ENCODE measurements at places on chromosomes 2 and 18.

- no peak for DNase-seq
Observed at GRCh38 chr2:9779596-9780264, 63.5 kb upstream of the TAF1B start.

DNA sequence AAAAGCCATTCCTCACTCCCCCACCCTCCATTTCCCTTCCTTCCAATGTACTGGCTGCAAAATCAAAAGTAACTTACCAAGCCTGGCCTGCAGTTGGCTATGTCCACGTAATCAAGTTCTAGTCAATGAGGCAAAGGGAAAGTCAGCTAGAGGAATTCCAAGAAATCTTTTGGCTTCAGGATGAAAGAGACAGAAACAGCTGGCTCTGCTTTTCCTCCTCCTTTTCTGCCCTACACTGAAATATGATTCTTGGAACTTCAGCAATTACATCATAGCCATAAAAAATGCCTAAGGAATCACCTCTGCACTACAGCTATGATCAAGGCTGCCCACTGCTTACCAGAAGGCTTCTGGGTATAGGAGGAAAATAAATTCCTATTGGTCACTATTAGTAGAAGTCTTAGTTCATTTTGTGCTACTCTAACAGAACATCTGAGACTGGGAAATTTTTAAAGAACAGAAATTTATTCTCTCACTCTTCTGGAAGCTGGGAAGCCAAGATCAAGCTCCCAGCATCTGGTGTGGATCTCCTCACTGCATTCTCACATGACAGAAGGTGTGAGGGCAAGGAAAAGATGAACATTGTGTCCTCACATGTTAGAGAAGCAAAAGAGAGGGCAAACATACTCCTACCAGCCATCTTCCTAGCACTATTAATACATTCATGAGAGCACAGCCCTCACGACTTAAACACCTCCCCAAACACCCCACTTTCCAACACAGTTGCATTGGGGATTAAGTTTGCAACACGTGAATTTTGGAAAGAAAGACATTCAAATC is 219.9 kb downstream of the TMX3 start:
- DNase-seq: no peak

- DNase-seq: no peak
Observed at GRCh38 chr18:35389095-35389618, 12.0 kb upstream of the ZNF396 start.

- no peak for DNase-seq
Observed at GRCh38 chr2:207110715-207111114, 55.0 kb downstream of the KLF7 start.

DNA sequence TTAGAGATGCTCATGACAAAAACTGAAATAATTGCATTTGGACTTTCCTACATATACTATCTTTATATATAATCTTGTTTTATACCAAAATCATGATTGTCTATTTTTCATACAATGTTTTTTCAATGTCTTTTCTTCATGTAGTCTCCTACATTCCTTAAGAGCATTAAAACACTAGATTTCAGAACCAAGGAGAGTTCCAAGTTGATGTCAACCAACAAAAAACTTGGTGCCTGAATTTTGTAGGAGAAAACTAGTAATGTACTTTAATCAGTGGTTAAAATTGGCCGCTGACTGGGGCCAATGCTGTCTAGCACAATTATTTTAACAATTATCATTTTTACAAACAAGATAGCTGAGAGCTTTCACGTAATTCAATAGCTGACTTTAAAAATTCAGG is 678.8 kb downstream of the DCC start:
- no peak for DNase-seq

- no peak for DNase-seq
Observed at GRCh38 chr2:159758686-159759085, 39.3 kb downstream of the CD302 start.

- no peak for DNase-seq
Observed at GRCh38 chr2:24731923-24732322, 61.3 kb downstream of the PTRHD1 start.

DNA sequence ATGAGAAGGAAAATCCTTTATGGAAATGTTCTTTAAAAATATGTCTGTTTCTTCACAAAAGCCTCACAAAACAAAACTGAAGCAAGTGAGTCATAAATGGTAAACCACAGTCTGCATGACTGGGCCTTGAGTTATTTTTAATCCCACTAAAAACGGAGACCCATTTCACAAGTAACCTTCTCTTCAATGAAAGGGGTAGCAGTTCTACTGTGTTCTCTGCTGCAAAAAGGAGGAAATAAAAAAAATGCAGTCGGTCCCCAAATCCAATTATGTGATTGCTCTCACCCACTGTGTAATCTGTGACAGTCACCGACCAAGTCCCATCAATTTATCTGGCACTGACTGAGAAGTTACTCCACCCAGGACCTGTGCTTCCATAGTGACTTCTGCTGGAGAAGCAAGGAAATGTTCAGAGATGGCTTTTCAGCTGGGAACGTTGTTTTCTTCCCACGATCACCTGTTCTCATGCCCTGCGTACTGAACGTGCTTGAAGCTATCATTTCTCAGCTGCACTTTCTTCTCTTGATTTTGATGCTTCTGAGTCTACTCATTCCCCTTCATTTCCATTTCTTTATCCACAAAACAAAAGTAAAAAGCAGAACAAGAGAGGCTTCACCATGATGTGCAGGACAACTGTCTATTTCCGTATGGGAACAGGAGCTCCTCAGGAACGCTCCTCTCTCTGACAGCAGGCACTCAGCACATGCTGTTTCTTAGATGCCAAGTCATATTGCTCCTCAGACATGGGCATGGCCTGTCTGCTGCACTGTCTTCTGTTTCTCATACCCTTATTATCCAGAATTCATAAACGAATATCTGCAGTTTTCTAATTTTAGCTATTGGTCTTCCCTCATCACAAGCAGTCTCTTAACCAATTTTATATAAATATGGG is 80.0 kb upstream of the TMEM200C start:
- no peak for DNase-seq

- no peak for DNase-seq
Observed at GRCh38 chr2:189060096-189060642, 86.0 kb downstream of the COL3A1 start.

DNA sequence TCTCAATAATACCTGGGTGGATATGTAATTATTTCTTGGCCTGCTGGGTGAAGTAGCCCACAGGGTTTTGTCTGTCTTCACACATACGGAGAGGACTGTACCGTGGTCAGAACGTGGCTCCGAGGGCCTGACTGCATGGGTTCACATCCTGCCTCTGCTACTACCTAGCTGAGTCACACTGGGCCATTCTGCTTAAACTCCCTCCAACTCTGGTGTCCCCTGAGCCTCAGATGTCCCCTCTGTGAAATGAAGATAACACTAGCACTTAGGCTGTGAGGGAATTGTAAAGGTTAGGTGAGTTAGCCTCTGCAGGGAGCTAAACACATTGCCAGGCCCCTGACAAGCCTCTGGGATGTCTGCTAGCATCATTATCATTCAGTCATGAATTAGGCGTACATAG is 120.1 kb upstream of the NABP1 start:
- DNase-seq: no peak

GRCh38 chr2:217905896-217906295 is 96.9 kb downstream of the TNS1 start:
- DNase-seq: no peak

- DNase-seq: no peak
Observed at GRCh38 chr18:31098878-31099277, 3.3 kb downstream of the DSC2 start.

DNA sequence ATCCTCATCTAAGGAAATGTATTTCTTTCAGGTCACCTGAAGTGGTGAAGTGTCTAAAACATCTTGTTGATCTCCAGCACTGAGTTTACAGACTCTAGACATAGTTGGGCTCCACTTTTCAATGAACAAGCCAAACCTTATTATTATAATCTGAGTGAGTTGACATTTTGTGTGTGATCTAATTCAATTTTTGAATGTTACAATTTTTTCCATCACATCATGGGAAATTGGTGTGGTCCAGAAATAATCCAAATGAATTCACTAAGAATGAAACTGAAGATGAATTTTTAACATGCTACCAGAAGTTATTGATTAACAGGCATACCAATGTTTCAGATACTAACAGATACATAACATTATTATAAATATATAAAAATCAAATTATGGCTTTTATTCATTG is 75.6 kb upstream of the EFEMP1 start:
- no peak for DNase-seq

- DNase-seq: no peak
Observed at GRCh38 chr2:159759577-159759976, 38.4 kb downstream of the CD302 start.

DNA sequence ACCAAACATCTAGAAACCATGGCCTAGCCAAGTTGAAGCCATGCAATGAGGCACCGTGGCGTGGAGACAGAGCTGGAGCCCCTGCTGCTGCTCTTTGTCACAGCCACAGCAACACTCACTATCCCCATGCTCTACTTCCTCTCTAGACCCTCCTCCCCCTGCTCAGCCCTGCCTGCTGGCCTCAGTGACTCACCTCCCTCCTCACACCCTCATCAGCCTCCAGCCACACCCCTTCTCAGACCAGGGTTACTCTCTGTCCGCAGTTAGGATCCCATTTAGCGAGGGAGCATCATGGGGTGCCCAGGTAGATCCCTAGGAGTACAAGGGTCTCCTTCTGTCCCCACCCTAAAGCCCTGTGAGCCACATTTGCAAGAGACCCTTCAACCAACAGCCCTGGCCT is 25.4 kb upstream of the SOX11 start:
- no peak for DNase-seq

GRCh38 chr18:50250935-50251334 is 15.4 kb downstream of the CFAP53 start:
- DNase-seq: no peak

- DNase-seq: no peak
Observed at GRCh38 chr2:32862269-32863055, 84.3 kb upstream of the LTBP1 start.

DNA sequence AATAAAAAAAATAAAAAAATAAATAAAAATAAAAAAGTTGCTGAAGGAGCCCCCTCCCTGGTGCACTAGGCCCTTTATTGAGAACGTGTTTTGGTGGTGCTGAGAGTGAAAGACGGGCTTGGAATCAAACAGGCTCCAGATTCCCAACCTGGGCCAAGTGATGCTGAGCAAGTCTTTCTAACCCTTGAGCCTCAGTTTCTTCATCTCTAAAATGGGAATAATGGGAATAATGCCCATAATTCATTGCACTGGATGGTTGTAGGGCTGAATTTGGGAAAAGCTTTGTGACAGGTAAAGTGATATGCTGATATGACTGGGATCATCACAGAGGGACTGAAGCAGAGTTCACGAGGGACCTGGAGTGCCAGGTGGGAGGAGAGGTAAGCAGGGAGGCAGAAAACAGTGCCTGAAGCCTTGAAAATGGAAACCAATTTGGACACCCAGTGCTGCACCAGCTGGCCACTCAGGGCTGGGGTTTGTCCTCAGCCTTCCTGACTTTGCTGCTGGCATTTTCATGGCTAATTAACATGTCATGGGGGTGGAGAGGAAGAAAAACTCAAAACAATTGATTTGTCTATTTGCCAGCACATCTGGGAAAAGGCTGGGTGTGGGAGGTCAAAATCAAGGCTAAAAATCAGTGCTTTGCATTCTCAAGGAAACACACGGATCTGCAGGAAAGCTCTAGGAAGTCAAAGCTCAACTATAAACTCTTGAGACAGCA is 241.3 kb downstream of the LOXHD1 start:
- no peak for DNase-seq

DNA sequence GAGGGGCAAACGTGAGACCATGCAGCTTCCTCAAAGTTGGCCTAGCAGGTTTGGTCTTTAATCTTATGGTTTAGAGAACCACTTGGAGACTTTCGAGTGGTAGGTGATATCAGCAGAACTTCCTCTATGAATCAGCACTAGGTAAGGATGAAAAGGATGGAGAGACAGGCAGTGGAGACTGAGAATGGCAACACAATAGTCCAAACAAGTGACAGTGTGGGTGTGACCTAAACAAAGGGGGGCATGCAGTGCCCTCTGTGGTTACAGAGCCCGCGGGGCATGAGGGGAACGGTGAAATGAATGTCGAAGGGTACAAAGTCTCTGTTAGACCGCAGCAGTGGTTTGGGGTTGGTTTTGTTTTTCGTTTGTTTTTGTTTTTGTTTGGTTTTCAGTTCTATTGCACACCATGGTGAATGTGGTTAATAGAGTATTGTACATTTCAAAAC is 143.9 kb downstream of the L3MBTL4 start:
- DNase-seq: no peak

- DNase-seq: no peak
Observed at GRCh38 chr2:232022718-232023117, 61.2 kb downstream of the DIS3L2 start.

GRCh38 chr18:7038330-7038851 is 79.2 kb downstream of the LAMA1 start:
- DNase-seq: peak; percentile 73

DNA sequence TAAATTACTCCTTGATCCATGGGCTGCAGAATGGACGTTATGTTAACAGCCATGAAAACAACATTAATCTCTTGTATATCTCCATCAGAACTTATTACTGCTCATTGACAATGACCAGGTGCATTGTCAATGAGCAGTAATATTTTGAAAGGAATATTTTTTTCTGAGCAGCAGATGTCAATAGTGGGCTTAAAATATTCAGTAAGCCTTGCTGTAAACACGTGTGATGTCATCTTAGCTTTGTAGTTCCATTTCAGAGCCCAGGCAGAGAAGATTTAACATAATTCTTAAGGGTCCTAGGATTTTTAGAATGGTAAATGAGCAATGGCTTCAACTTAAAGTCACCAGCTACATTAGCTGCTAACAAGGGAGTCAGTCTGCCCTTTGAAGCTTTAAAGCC is 26.6 kb downstream of the CFAP210 start:
- DNase-seq: no peak

GRCh38 chr2:27545348-27546141 is 37.3 kb upstream of the ZNF512 start:
- DNase-seq: no peak

- DNase-seq: no peak
Observed at GRCh38 chr2:25079050-25079635, 37.3 kb downstream of the EFR3B start.

GRCh38 chr2:239670463-239671120 is 269.8 kb upstream of the HDAC4 start:
- DNase-seq: no peak

DNA sequence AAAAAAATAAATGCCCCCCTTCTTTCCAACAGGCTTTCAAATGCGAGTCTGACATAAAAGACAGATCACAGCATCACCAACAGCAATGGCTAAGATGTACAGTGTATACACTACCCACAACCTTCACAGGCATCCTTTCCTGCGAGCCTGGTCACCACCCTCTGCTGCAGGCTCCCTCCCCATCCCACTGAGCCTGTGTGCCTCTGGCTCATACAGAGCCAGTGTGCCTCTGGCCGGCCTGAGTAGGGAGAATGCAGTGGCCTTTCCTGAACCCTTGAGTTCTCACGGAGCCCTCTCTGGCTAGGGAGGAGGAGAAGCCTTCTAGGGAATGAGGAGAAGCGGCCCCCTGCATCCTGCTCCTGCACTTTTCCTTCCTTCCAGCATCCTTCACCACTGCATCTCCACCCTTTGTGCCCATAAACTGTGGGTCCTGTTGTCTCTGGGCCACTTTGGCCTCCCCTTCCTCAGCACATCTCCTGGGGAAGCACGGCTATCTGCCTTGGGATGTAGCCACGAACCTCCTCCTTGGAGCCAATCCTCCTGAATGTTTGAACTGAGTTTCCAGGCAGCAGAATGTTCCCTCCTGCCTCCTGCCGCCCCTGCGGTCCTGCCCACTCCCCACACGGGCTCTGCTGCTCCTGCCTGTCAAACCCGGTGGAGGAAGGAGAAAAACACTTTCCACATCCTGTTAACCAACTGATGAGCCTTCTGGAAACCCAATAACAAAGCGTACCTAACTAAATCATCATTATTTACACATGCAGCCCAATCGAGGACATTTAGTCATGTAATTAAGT is 22.5 kb downstream of the GYPC start:
- DNase-seq: no peak

GRCh38 chr2:236376566-236377244 is 112.5 kb upstream of the ASB18 start:
- no peak for DNase-seq

GRCh38 chr2:162968306-162968705 is 129.7 kb upstream of the KCNH7 start:
- DNase-seq: no peak
